ENCODE measurements at places on chromosomes 13 and 19.

DNA sequence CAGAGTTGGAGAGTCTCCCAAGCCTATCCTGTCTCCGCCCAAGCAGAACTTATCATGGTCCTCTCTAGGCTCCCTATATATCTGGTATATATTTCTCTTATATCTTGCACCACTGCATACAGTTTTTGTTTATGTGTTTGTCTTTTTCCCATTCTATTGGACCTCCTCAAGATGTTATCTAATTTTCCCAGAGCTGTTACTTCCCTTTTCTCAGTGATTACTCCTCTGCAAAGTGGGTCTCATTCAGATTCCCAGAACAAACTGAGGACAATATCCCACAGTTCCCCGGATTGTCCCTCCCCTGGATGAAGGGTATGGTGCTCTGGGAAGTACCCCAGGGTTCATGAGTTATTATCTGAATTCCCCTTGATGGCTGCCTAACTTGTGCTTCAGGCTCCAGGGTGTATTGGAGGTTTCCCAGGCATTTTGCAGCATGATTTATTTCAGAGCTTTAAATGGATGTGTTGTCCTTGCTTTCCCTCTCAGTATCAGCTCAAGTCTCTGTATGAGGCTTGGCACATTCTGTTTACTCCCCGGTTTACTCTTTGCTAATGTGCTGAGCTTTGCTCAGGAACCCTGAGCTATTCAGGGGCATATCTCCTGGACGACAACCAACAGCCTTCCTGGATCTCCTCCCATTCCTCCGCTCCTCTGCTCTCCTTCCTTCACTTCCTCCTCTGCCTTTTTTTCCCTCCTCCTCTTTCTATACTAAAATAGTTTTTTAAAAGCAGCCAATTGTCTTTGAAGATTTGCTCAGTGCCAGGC lies 329.3 kb downstream of the SPRY2 start:
- DNase-seq: no peak

- DNase-seq: no peak
Measured at GRCh38 chr19:18897094-18898029, 1.4 kb upstream of the CERS1 start.

DNA sequence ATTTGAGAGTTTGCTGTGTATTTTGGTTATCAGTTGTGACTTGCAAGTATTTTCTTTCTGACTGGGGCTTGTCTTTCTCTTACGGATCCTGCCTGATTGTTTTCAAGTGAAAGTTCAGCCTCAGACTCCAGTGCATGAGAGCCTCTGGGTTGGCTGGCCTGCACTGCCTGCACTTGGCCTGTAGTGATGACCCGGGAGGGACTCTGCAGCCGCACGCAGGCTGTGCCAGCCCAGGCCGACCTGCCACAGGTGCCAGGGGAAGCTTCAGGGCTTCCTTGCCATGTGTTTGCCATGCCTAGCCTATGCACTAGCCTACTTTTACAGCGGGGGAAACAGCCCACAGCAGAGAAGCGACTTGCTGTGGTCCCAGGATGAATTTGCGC lies 77.0 kb downstream of the KDM4B start:
- DNase-seq: no peak

DNA sequence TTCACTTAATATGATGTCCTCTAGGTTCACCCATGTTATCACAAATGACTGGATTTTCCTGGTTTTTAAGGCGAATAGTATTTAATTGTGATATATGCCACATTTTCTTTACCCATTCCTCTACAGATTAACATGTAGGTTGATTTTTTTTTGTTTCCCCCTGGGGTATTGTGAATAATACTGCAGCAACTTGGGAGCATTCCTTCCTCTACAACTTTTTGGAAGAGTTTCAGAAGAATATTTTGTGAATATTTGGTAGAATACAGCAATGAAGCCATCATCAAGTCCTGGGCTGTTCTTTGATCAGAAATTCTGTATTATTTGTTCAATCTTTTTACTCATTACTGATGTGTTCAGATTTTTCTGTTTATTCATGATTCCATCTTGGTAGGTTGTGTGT lies 5.6 kb upstream of the ZNF331 start:
- DNase-seq: peak; percentile 9

DNA sequence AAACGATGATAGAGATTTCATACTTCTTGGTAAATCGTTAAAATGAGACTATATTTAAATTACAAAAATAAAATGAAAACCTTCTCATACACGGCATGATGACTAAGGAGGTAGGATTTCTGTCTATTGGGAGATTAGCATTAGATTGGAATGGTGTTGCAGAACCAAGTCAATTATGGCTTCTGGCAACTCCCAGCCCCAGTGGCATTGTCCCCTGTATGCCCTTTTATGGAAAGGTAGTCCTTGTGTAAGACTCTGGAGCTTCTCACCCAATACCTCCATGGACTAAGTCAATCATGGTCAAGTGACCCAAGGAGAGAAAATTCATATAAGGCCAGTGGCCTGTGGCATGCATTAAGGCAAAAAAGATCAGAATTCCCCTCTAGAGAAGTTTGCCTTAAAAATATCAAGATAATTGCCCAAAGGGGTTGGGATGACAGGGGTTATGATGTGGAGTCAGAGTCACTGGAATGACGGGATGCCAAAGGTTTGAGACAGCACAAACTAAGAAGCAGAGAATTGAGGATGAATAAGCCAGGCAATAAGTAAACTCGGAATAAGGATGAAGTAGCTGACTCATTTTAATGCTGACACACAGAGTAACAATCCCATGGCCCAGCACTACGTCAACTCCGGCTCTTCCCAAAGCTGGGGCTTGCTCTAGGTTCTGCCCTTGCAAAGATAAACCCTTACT lies 57.8 kb upstream of the POSTN start:
- peak; percentile 99 for DNase-seq
